ENCODE measurements at places on chromosomes 2 and 18.

GRCh38 chr2:72887032-72887739, at the start of gene SPR:
TSS of gene SPR (plus strand) at chr2:72887408. CDS start at chr2:72887433, 25 bp downstream.
- peak; percentile 75 for DNase-seq

DNA sequence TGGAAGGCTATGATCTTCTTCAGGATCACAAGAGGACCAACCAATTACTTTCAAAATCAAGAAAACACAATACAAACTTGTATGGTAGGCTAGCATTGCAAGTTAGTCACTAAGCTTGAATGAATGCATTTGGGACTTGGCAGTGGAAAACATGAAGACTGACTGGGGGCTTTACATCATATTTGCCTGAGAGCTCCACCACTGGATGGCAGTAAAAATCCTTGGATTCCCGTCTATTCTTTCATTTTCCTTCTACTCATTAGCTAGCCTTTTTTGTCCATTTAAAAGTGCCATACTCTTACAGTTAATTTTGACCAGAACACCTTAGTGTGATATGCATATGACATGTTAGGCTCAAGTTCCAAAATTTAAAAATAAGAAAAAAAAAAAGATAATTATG, 63.5 kb upstream of the RASGRP3 start:
- no peak for DNase-seq

GRCh38 chr18:42925036-42925435, 190.4 kb downstream of the RIT2 start:
- DNase-seq, result no peak

GRCh38 chr2:23327887-23328286, 57.1 kb upstream of the KLHL29 start:
- DNase-seq, result no peak

GRCh38 chr2:187493180-187493579, 45.1 kb upstream of the CALCRL start:
- no peak for DNase-seq

GRCh38 chr2:201969938-201970785, 63.5 kb upstream of the FZD7 start:
- no peak for DNase-seq

DNA sequence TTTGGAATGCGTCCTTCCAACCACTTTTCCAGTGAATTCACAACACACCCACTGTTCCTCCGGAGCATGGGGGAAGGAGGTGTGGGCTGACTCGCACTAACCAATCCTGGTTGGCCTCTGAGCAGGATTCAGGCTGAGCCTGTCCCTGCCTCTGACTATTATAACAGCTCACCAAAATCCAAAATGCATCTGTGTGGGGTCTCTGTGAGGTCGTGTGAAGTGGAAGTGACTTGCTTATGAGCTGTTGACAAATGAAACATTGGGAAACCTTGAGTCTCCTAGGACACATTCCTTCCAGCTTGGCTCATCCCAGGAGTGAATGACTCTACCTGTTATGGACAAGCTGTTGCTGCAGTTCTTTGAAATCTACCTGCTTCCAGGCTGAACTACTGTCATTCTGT, 1.5 kb downstream of the CIDEA start:
- DNase-seq, result no peak

DNA sequence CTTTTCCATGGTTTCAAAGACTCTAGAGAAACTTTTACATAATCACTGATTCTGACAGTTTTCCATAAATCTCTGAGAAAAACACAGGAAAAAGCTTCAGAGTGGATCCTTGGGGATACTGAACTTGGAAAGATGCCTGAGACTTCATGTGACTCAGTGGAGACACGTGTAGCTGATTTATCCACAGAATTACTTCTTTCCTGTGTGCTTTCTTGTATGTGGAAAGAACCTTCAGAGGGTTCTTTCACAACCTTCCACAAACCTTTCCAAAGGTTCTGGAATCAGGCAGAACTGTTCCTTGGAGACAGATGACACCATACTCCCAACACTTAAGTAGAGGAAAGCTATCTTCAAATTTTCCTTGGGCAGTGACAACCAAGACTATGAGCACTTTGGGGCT, 207.2 kb downstream of the RND3 start:
- no peak for DNase-seq

DNA sequence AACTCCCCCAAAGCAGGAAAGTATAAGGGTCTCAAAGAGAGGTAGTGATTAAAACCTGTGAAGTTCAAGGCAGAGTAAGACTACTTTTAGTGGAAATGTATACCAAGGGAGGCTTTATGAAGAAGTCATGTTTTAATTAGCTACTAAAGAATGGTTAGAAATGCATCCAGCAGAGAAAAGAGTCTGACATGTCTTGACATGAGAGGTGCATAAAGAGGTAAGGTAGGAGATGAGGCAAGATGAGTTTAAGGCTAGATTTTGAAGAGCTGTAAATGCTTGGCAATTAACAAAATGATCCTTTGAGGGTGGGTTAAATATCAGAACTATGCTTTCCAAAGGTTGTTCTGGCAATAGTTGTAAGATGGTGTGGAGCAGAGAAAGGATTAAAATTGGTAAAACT, 88.7 kb upstream of the WDSUB1 start:
- no peak for DNase-seq

GRCh38 chr2:172449911-172450550, 22.6 kb downstream of the ITGA6 start:
- no peak for DNase-seq

DNA sequence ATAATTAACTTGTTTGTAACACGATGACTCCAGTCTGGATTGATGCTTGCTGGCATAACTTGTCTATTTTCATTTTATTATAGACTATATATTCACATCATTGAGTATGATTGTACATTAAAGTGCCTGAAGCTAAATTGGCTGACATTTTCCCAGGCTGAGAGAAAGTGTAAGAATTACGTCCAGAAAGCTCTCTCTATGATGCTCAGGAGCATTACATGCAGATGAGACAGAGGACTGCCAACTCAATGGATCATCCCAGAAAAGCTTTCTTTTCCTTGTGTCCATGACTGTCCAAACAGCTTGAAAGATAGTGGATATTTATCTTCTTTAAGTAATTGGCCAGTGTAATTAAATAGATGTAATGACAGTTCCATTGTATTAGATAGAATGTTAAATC, 1372.2 kb upstream of the TMEFF2 start:
- no peak for DNase-seq

GRCh38 chr2:9832586-9832985, 10.7 kb upstream of the TAF1B start:
- DNase-seq, result no peak

GRCh38 chr2:15031745-15032240, 399.3 kb downstream of the LRATD1 start:
- no peak for DNase-seq

DNA sequence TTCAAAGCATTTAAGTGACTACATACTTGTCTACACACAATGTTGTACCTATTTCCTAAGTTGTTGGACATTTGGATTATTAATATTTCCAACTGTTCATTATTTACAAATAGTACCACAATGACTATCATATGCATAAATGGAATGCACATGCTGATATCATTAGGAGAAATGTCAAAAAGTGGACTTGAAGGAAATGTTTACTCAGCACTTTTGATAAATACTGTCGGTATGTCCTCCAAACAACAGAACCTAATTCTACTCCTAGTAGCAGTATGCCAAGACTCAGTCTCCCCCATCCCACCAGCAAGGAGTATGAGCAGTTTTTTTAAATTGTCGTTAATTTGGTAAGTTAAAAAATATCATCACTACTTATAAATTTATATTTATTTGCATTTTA, 116.8 kb downstream of the L3MBTL4 start:
- no peak for DNase-seq

DNA sequence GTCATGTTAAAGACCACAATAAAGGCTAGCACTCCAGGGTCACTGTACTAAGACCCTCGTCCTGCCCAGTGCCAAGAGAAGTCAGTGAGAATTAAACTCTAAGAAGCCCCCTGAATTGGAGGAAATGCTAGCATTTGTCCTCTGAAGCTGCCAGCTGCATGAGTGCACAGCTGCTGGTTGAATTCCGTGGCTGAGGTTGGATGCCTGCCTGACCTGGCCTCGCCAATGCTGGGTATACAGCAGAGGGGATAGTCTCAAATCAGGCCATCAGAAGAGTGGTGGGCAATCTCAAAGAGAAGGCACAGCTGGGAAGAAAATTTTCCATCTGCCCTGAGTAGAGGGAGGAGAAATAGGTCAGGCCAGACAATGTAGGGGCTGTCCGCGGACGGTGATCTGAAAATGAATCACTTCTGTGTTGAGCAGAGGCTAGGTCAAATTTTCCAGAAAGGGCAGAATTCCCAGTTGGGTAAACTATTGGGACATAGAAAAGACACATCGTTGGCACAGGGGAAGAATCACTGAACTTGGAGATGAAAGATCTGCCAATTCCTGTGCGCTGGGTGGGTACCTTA, 110.5 kb upstream of the AGAP1 start:
- no peak for DNase-seq

DNA sequence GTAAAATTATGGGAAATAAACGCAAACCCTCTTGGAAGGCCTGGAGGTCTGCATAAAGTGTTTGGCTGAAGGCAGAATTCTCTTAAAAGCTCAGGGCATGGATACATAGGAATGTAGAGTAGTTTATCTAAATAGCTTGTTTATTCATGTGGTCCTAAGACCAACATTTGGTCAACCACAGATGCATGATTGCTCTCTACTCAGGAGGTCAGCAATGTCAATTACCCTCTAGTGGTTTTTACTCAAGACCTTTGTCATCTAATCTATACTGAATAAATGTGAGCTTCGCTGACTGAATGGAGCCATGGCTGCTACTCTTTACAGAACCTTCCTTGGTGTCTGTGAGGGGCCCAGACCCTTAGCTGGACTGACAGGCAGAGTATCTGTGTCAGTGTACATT, 139.8 kb downstream of the ATL2 start:
- no peak for DNase-seq

GRCh38 chr2:220847589-220847988, 724.5 kb downstream of the EPHA4 start:
- no peak for DNase-seq

DNA sequence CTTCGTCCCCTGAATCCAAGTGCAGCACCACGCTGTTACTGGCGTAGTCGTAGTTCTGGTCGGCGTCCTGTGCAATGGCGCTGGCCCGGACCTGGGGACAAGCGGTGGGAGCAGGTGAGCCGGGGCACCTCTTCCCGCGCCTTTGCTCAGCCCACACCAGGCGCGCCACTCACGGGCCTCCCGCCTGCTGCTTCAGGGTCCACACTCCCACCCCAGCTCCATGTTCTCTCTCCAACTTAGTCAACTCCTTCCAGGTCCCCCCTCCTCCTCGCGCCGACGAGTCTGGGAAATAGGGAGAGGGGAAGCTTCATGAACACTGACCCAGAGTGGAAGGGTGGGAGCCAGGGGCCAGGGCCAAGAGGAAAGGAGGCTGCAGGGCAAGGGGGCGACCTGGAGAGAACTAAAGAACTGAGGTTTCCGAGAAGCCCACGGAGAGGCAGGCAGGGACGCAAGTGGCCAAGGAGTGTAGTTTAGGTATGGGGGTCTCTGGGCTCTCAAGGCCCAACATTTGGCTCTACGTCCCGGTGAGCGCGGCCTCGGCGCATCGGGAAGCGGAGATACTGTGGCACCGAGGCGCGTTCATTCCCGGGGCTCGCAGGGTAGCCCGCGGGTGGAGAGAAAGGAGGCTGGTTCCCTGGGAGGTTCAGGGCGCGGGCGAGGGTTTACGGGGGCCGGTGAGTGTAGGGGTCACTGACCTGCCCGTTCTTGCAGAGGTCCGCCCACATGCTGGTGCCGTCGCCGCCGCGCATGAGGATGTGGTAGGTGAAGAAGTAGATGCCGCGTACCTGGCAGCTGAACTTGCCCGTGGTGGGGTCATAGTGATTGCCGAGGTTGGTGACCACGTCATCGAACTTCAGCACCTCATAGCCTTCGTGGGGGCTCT, 1.4 kb downstream of the C1QL2 start:
- DNase-seq, result no peak

GRCh38 chr2:124323321-124323720, 298.2 kb downstream of the CNTNAP5 start:
- DNase-seq, result no peak

- no peak for DNase-seq
Measured at GRCh38 chr18:55488473-55488872, 99.5 kb downstream of the TCF4 start.

- no peak for DNase-seq
Measured at GRCh38 chr2:195879153-195879552, 189.5 kb downstream of the DNAH7 start.

- no peak for DNase-seq
Measured at GRCh38 chr2:112709703-112710102, 11.1 kb upstream of the NT5DC4 start.

GRCh38 chr2:131026919-131027318, 66.3 kb downstream of the FAM168B start:
- no peak for DNase-seq

DNA sequence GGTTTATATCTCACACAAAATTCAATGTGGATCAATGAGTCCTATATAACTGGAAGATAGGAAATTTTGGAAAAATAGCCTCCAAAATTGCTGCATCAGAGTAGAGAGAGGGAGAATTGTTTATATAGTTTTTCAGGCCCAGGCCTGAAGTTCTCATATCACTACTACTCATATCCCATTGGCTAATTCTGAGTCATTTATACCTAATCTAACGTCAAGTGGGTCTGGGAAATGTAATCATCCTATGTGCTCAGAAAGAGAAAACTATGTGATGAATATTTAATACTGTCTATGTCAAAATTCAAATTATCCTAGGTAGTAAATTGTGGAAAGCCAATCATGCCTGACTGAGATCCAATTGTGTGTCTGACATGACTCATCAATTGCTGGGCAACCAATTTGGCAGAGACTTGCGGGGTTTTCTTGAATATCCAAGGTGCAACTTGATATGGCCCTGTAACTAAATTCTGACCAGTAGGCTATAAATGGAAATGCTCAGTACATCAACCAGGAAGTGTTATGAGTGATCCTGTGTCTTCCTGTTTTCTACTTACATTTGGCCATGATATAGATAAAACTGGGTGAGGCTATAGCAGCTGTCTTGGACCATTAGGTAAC, 744.4 kb downstream of the KCNJ3 start:
- DNase-seq, result no peak

DNA sequence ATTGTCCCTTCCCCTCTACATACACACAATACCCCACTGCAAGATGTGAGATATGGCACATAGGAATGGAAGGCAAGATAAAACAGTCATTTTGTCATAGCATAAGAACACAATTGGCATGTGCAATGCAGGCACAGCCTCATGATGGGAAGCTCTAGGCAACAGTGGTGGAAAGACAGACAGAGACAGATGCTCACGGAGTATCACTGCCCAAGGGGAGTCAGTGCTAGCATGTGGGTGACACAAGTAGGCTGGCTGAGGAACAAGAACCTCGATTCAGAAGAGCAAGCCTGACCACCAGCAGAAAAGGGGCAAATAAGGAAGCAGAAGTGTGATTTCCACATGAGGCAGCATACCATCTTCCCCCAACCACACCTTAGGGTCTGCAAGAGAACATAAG, 323.6 kb downstream of the PAX3 start:
- no peak for DNase-seq

DNA sequence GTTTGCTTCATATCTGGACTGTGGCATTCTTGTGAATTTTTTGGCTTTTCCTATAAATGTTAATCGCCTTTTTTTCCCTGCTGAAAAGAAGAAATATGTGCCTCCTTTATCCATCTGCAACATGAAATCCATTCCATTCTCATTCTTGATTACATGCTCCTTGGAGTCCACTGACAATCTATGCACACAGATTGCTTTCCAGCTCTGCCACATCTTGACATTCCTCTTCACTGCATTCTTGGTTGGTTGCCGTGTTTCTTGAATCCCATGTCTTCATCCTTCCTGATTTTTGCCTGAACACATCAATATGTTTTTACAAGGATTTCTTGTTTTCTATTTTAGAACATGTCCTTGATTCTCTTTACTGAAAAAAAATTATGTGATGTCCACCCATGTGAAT, 26.7 kb upstream of the BIRC6 start:
- no peak for DNase-seq

All from activated CD4-positive, alpha-beta T cell treated with anti-CD3 and anti-CD28 coated beads, Interleukin-2, amount 50 U/mL, for 48 hours (primary cell).